8988T (cell line): ENCODE measurements at places on chromosomes 2 and 18.

DNA sequence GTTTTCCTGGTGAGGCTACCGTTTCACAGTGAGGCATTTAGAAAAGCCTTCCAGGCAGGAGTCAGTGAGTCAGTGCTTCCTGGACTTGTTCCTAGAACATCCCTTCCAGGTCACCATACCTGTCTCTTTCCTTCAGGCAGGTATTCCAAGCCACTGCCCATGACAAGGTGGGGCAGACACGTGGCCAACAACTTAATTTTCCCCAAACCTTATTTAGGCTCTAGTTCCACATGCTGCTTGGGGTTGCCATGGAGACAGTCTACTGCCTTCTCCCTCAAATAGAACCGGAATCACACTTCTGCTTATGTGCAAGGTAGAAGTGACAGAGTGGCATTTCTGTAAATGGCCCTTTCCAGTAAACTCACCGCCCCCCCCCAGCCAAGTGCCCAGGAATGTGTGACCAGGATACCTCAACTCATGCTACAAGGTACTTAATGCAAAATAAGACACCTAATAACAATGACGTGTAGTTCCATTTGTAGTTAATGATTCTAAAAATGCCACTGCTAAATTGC lies 258.3 kb downstream of the PRKCE start:
- DNase-seq: no peak

DNA sequence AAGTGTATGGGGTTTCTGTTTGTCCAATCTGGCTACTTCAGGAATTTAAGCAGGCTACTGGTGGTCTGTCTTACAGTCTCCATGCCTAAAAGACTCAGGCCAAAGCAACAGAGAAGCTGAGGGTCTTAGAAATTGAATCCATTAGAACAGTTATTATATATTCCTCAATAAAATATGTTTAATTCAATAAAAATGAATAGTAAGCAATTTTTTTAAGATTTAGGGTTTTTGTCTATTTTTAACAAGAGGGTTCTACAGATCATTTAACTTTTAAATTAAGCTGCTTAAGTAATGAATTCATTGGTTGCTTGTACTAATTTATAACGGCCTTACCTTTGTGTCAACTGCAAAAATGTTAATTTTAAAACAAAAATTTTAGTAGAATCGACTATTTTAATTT lies 832.6 kb upstream of the SLC39A10 start:
- no peak for DNase-seq

- no peak for DNase-seq
Measured at GRCh38 chr2:134127496-134127895, 126.4 kb upstream of the MGAT5 start.

DNA sequence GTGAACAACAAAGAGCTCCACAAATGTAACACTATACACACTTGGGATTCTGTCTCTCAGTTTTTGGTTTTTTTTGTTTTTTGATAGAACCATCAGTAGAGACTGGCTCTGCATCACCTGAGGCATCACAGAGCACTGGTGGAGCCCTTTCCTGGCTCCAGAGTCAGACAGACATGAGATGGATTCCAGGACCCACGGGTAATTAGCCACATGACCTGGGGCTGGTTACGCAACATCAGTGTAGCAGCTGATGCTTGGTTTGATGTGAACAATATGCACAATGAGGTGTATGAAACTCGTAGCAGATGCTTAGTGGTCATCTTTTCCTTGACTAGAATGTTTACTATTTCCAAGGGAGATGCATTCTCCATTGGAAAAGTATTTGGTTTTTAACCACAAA lies 40.7 kb downstream of the CMPK2 start:
- DNase-seq: no peak

GRCh38 chr18:39693359-39693758 lies 2127.8 kb upstream of the CELF4 start:
- DNase-seq: no peak

- no peak for DNase-seq
Measured at GRCh38 chr2:99545604-99546003, 55.8 kb upstream of the REV1 start.

DNA sequence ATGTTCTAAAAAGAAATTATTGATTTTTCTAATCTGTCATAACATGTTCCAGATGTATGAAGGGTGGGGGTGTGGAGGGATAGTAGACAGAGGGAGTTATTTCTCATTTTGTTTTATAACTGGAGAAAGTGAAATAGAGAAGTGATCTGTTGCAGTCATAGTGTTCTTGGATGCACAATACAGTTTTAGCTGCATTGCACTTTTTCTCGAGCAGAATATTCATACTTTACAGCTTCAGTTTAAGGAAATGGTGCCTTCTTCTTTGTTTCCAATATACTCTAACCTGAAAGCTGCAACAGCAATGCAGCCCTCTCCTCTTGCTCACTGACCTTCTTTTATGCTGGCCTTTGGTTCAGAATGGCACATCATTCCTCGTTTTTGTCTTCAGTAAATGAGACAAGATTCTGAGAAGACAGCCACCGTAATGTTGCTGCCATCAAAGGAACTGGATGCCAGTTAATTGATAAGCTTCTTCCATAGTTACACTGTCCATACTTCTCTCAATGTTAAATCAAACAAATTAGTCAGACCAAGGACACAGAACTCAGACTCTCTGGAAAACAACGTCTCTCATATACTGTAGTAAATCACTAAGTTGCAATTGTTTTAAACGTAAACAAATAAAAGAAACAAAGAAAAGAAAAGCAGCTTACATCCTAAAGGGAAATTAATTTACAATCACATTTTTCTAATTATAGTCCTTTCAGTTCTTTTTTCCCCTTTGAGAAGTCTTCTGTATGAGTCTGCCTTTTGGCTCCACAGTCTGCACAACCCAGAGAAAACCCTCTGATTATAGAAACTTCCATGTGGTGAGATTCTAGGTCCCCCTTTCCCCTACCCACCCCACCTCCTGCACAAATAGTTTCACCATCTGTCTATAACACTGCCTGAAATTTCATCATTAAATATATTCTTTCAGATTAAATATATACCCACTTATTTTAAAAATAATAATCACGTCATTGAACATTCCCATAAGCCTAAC lies 97.4 kb upstream of the UGP2 start:
- no peak for DNase-seq

GRCh38 chr2:166361351-166362153 lies 14.2 kb downstream of the SCN9A start:
- DNase-seq: no peak

GRCh38 chr18:24731158-24731557 lies 270.7 kb downstream of the HRH4 start:
- no peak for DNase-seq

DNA sequence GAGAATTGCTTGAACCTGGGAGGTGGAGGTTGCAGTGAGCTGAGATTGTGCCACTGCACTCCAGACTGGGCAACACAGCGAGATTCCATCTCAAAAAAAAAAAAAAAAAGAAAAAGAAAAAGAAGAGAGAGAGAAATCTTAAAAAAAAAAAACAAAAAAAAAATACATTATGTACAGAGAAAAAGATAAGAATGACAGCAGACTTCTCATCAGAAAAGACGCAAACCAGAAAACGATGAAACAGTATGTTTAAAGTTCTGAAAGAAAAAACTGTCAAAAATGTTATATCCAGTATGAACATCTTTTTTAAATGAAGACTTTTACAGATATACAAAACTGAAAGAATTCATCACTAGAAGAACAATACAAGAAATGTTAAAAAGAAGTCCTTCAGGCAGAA lies 60.4 kb downstream of the LNPK start:
- no peak for DNase-seq

GRCh38 chr18:57843386-57843785 lies 40.3 kb upstream of the ATP8B1 start:
- no peak for DNase-seq

GRCh38 chr2:190158798-190159434 lies 96.4 kb upstream of the MSTN start:
- no peak for DNase-seq

DNA sequence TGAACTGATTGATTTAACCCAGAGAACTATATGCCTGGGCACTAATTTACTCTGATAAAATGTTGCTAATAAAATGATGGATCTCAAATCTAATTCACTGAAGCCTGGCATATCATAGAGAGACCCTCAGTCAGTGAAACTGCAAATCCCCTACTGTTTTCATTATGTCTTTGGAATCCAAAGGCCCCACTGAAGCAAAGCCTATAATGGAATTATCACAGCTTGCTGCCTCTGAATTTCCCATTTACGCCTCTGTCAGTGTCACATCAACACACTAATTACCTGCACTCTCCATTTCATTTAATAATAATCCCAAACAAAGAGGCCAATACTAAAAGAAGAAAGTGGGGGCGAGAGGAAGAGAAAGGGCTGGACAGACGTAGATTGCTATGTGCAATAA lies 470.9 kb downstream of the MBD2 start:
- no peak for DNase-seq

GRCh38 chr2:149018981-149019380 lies 19.5 kb upstream of the LYPD6B start:
- DNase-seq: no peak

GRCh38 chr2:52934920-52935640 lies 832.5 kb upstream of the CHAC2 start:
- DNase-seq: no peak

DNA sequence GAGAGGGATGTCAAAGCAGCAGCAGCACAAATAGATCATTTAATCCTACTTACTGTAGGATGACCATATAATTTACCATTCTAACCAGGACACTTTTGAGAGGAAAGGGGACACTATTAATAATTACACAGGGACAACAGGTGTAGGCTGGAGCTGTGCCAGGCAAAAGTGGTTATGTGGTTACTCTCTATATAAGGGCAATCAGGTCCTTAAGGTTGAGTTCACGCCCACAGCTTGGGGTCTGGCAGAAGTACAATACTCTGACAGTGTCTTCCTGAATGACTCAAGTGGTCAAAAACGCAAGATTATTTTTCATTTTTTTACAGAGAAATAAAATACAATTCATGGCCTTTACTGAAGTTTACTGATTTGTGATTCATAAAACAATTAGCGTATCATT lies 2.8 kb downstream of the PREPL start:
- DNase-seq: no peak

DNA sequence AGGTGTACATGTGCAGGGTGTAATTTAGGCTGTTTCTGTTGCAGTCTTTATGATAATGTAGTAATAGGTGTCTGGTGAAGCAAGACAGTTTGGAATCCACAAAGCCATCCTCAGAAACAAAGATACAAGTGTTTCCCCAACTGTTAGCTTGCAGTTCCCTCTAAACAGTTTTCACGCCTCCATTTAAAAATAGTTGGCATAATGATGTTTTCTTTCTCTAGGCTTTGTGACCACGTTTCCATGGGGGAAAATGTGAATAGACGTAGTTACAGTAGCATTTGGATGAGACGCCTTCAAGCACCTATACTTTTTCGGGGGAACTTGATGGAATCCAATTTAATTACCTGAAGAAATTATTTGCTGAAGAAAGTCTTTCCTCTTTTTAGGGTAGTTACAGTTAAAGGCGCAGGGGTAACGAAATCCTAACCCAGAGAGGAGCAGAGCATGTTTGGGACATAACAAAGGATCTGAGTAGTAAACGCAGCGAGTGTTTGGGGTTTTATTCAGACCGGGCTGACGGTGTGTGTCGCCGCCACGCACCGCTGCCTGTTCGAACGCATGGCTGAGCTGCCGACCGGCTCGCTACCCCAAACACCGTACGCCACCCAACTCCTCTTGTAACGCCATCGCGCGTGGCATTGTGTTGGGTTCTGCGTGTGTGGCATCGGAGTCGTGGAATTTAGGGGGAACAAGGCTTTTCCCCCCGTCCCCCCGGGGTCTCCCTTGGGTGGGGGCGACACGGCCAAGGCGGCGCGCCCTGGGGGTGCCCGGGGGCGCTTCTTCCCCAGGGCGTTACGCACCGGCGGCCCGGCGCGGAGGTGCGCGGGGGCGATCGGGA lies 681 bp upstream of the NRP2 start:
- no peak for DNase-seq

GRCh38 chr2:20042531-20042930 lies 8.9 kb downstream of the LAPTM4A start:
- DNase-seq: no peak
